ENCODE measurements at places on chromosomes 13 and 19.

GRCh38 chr13:73281746-73282145 is 222.9 kb downstream of the KLF5 start:
- DNase-seq = no peak

DNA sequence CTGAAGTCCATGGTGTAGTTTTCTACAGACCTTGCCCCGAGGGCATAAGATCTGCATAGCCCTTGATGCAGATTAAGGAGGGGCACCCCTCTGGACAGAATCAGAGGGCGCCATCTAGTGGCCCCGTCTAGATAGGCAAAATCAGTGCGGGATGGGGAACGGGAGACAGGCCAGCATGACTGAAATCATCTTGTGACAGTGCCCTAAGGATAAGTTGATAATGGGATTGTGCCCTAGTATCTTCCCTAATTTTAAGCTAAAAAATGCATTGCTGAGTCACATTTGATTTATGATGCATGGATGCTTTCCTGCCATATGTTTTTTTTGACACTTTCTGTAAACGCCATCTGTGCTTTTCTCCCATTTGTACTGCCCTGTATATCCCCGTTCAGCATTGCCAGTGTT is 19.0 kb upstream of the GPI start:
- DNase-seq = no peak

DNA sequence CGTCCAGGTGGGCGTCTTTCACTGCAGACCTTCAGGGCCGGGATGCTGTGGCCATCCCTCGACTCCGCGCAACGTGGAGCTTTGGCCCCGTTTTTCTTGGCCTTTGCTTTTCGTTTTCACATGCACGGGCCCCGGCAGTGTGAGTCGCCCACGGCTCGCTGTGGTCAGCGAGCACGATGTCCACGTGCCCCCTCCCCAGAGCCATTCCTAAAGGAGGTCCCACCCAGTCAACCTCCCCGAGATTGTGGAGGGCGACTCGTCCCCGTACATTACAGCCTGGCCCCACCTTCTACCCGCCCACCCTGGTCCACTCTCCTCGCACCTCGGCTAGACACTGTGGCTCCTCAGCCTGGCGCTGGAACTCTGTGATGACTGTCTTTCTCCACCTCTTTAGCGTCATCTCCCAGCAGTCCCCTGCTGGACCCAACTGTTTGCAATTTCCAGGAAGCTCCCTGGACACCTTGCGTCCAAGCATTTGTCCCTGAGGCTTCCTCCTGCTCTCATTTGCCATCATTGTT is 405 bp downstream of the ZNF446 start:
- no peak for DNase-seq

- no peak for DNase-seq
Measured at GRCh38 chr13:68748038-68748437, 1359.6 kb upstream of the ATXN8OS start.

DNA sequence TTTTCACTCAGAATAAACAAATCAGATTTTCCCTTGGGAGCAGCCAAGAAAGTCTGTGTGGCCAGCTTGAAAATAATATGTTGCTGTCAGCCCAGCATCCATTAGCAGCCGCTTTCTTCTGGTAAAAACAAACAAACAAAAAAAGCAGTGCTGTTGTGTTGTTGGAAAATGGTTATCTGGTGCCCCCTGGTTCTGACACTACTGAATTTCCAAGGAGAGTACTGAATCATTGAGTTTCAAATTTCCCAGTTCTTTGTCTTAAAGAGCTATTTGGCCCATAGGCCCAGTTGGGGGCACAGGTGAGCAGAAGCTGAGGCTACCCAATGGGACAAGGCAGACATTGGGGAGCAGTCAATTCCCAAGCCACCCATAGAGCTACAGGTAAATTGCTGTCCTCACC is 995.9 kb downstream of the UQCRFS1 start:
- DNase-seq = no peak

GRCh38 chr13:29427937-29428309 is 167.6 kb downstream of the SLC7A1 start:
- no peak for DNase-seq

- no peak for DNase-seq
Measured at GRCh38 chr13:102584434-102584833, 12.4 kb upstream of the TPP2 start.

- DNase-seq = no peak
Measured at GRCh38 chr13:95708391-95708774, 31.4 kb downstream of the DNAJC3 start.

GRCh38 chr19:13984186-13984585 is 21.9 kb downstream of the RFX1 start:
- DNase-seq = no peak

GRCh38 chr13:109494925-109495369 is 291.4 kb downstream of the IRS2 start:
- DNase-seq = no peak

Measured in activated naive CD4-positive, alpha-beta T cell (primary cell).